ENCODE measurements at places on chromosomes 13 and 19.

DNA sequence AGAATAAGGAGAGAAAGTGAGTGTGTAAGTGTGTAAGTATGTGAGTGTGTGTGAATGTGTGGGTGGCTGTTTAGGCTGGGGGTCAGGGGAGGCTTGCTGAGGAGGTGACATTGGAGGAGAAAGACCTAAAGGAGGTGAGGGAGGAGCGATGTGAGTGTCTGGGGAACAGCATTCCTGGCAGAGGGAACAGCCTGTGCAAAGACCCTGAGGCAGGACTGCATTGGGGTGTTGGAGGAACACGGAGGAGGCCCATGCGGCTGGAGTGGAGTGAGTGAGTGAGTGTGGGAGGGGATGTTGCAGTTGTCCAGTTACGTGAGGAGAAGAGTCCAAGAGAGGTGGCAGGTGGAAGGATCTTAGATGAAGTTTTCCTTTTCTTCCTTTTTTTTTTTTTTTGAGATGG, 31.8 kb downstream of the NFILZ start:
- no peak for DNase-seq

GRCh38 chr19:51251468-51251820, 564 bp downstream of the SIGLECL1 start:
- no peak for DNase-seq

DNA sequence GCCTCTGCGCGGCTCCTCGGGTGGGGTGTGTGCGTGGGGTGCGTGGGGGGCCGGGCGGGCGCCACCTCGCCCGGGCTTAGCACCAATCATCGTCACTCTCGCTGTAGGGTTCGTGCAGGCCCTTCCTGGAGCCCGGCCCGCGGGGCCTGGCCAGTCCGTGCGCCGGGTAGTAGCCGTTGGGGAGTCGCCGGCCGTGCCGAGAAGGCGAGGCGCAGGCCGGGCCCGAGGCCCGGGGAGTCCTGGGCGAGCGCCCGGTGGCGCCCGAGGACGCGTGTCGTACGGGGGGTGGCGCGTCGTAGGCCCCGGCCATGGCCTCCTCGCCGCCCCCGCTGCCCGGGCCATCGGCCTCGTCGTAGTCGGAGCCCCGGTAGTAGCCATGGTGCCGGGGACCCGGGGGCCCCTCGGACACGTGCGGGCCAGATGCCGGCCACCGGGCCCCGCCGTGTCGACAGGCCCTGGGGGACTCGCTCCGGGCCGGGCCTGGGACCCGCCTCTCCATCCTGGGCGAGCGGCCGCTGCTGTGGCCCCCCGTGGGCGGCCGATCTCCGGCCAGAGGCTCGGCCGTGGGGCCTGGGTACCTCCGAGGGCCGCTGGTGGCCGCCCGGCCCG, 57.1 kb downstream of the IER2 start:
- no peak for DNase-seq

DNA sequence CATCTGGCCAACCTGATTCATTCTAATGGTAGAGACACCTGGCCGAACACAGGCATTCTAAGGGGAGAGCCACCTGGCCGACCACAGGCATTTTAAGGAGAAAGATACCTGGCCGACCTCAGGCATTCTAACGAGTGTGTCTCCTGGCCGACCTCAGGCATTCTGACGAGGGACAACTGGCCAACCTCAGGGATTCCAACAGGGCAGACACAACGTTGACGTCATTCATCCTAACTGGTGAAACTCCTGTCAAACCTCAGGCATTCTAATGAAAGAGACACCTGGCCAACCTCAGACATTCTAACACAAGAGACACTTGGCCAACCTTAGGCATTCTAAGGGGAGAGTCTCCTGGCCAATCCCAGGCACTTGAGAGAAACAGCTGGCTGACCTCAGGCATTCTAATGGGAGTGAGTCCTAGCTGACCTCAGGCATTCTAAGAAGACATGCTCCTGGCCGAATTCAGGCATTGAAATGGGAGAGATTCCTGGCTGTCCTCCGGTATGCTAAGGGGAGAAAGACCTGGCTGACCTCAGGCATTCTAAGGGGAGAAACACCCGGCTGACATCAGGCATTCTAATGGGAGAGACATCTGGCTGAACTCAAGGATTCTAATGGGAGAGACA, 1352.5 kb downstream of the UQCRFS1 start:
- no peak for DNase-seq

- no peak for DNase-seq
Measured at GRCh38 chr13:42820451-42820850, 39.1 kb downstream of the FAM216B start.

DNA sequence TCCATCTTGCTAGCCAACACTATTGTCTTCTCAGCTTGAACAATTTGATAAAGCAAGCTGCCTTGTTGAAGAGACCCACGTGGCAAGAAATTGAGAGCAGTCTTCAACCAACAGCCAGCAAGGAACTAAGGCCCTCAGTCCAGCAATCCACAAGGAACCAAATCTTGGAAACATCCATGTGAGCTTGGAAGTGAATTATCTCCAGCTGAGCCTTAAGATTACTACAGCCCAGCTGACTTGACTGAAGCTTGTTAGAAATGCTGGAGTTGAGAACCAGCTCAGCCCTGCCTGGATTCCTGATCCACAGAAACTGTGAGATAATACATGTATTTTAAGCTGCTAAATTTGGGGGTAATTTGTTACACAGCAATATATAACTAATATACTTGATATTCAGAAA, 26.2 kb upstream of the DCT start:
- DNase-seq: no peak

DNA sequence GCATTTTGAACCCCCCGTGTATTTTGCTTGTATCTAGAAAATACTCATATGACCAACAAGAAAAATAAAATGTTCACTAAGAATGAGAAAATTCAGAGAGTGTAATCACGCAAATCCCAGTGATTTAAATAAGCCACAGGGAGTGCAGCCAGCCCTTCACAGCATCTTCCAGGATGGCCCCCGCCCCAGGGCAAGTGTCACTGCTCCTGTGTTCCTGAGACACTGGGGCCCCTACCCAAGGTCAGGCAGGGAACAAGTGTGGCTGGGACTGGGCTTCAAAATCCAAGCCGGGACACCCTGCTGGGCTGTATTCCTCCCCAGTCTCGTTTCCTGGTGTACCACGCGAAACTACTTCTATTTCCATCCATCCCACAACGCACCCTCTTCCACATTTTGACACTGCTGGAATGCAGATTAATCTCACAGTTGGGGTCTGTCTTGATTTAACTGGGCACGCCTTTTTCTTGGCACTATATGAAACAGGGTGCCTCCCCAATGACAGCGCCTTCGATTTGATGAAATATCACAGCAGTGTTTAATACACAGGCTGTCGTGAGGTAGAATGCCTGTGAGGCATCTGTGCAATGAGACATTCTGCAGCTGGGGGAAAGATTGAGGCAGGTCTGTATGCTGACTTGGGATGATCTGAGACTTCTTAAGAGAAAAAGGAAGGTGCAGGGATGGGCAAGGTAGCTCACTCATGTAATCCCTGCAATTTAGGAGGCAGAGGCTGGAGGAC, 18.3 kb upstream of the CCNP start:
- DNase-seq: no peak

DNA sequence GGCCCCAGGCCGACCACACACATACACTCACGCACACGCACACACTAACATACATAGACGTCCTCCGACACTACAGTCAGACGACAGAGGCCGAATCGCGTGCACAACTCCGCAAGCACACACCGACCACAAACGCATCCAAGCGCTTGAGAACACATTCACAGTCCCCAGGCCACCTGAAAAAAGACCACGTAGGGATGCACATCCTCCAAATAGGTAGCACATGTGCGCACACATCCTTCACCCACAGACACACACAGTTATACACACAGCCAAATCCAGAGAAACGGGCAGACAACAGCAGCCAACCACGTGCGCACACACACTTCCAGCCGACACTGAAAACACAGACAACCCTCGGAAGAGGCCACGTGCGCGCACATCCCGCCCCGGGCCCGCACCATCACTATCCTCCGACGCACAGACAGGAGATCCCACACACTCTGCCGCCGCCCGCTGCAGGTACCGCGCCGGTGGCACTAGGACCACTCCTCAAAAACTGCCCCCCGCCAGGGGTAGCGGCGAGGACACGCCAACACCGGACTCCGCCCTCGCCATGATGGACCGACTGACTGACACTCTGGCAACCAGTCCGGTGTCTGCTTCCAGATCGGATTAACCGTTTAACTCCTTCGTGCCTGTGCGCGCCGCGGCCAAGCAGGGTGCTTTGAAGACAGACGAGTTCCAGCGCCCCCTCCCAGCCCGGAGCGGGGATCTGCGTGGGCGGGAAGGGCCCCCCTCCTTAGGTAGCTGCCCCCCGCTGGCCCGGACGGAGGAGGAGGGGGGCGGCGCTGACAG, 493 bp upstream of the PDE4A start:
- DNase-seq: peak; percentile 94

- DNase-seq: no peak
Measured at GRCh38 chr13:51785712-51786424, 18.1 kb downstream of the DHRS12 start.

DNA sequence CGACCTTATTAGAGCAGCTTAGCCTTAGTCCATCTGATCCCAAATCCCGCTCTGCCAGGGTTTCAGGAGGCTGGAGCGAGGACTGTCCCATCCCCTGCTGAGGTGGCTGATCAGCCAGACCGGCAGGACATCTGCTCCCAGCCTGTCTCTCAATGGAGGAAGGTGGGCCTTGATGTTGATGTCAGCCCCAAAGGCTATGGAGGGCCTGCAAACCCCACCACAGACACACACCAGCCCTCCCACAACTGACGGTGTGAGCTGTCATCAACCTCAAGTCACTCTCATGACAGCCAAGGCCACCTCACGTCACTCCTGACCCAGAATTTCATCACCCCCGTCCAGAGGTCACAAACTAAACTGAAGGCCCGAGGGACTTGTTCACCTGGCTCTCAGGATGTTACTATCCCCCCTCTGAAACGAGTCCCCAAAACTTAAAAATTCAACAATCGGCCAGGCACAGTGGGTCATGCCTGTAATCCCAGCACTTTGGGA, 25.5 kb downstream of the RHPN2 start:
- DNase-seq: no peak

DNA sequence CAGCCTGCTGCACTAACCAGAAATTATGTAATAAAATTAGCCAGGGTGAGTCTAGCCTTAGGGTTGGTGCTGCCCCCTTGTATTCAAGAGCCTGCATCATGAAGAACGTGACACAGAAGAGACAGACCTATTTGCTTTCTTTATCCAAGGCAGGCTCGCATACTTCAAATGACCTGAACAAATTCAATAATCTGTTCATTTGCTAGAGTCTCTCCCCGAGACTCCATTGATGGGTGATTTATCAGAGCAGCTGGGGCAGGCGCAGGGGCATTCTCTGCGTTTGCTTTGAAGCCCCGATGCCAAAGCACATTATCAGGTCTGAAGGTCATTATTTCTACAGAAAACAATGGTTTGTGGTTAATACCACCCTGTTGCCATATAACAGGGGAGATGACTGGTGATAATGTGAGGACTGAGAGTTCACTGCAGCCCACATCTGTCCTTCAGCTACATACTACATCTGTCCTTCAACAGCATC, 520.3 kb downstream of the DIAPH3 start:
- DNase-seq: no peak

DNA sequence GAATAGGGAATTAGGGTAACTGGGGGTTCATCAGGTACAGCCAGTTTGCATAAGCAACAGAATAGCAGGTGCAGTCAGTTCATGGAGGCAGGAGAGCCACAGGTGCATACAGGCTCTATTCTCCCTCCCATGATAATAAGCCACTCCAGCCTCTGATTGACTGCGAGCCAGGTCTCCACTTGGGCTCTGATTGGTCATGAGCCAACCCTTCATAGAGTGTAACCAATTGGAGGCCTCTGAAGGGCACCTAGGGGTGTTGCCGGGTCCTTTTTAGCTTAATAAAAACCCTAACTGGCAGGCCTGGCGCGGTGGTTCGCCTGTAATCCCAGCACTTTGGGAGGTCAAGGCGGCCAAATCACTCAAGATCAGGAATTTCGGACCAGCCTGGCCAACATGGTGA, 8.7 kb upstream of the CKM start:
- DNase-seq: no peak

- no peak for DNase-seq
Measured at GRCh38 chr13:94433055-94433961, 46.2 kb downstream of the DCT start.

DNA sequence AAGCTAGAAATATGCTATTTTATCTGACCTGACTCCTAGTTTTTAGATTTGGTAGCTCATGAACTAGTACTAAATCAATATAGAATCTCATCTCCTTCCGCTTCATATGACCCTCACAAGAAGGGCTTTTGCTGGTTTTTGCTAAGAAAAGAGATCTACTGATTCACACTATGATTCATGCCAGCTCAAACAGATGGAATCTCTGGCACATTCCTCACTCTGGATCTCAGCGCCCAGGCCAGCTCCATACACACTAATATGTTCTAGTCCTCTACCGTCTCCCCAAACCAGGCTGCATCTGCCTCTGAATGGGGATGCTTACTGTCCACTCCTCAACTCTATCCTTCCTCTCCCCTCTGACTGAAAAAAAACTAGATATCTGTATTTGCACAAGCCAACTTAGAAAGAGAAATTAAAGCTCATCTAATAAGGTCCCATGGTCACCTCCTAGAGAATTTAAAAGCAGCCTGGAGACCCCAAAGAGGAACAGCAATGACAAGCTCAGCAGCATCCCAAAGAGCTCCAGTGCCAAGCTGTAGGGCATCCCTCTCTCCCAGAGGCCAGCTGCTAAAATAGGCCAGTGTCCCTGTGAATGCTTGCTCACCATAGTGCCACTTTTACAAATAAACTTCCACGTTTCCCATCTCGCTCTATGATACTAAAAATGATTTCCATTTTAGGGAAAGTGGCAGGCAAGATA, 74.9 kb downstream of the LHFPL6 start:
- peak; percentile 32 for DNase-seq

- DNase-seq: no peak
Measured at GRCh38 chr13:77476456-77476855, 59.0 kb upstream of the SCEL start.

DNA sequence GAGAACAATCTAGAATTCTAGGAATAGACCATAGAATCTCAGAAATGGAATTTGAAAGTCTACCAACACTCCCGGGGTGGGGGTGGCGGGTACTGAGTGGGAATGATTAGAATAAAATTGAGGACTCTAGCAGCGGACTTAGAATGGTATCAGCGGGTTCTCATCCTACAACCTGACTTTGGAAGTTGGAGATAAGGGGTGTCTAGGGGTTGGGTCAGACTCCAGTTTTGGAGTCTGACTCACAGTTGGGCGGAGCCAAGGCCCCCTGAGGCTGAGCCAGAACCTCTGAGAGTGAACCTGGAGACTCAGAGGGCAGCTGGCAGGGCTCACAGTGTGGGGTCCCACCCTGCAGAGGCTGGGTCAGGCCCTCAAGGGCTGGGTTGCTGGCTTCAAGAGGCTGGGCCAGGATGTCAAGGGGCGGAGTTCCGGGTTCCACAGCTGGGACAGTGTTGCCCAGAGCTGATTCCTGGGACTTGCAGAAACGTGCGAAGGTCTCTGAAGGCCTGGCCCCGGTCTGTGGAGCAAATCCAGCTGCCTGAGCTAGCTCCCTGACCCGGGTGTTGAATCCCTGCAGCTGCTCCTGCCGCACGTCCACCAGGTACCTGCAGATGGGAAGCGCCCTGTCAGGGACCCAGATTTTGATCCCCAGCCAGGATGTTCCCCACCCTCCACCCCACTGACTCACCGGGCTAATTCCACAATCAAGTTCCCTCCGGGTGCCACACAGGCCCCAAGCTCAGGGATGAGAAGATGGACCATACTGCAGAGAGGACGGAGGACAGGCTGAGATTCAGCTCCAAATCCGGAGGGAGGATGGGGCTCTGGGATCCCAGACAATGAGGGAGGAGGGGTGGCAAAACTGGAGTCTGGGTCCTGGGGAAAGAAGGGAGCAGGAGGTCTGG, 1.6 kb upstream of the TNNI3 start:
- peak; percentile 99 for DNase-seq

- DNase-seq: peak; percentile 36
Measured at GRCh38 chr13:71867131-71867814, at the start of gene DACH1. Gene DACH1 (minus strand): TSS chr13:71867204.

- no peak for DNase-seq
Measured at GRCh38 chr13:74158028-74158427, 23.8 kb upstream of the KLF12 start.

Data from H54 (cell line).